Bronchial smooth muscle cell (primary cell): ENCODE measurements at places on chromosomes 5 and 9. TPM values are rescaled to one million over a fixed set of nuclear protein-coding genes. Genes with fewer than 3 reads are reported as not detected.

TSSK1B gene
- 0.16 and 0.26 TPM in 2 replicates for total RNA-seq

P4HA2 gene
- 199 and 465 TPM in 2 replicates for total RNA-seq

C5 gene
- 3.9 and 5.7 TPM in 2 replicates for total RNA-seq

PCDHGA8 gene
- total RNA-seq = 3.5 and 4.4 TPM in 2 replicates

WNT8A gene
- not detected in 2 replicates for total RNA-seq

RASEF gene
- 0.16 TPM in 1 of 2 replicates, not detected in the other for total RNA-seq

ARL14EPL gene
- total RNA-seq = 0.69 TPM in 1 of 2 replicates, not detected in the other

MSX2 gene
- 0.79 and 6.6 TPM in 2 replicates for total RNA-seq

PMPCA gene
- total RNA-seq = 30.7 and 36.9 TPM in 2 replicates

CCDC180 gene
- total RNA-seq = 3.2 and 5.2 TPM in 2 replicates

MEIKIN gene
- not detected in 2 replicates for total RNA-seq

AFAP1L1 gene
- 1.3 and 1.9 TPM in 2 replicates for total RNA-seq

BHMT2 gene
- total RNA-seq = 4.4 and 4.6 TPM in 2 replicates
